Cortex of kidney (tissue), 1 donor: ENCODE measurements at places on chromosomes 3 and 15.

DNA sequence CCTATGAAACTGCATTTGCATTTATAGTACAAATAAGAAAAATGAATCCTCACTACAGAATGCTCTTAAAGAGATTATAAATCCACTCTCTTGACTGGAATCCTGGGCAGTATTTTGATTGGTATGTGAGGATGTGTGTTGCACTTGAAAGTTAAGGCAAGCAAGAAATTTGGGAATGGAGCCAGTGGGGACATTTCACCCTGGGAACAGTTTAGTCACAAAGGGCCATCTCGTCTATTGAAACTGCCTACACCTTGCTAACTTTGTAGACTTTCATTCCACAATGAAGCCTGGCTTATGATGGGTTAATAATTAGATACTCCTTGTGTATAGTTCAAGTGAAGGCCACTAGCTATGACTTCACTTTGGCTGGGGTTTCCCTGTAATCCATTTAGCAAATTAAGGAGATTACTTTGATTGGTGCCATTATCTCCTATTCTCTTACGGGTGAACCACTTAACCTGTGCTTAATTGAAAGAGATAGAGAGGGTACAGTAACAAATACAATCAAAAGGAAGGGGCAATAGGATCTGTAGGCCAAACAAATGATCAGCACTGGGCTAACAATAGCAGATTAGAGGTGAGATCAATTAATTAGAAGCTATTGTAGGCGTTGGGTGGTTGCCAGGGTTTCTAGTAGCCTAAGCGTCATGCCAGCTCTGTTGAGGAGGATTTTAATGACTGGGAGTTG is 146.9 kb upstream of the RARB start:
- no peak for DNase-seq

GRCh38 chr3:94990952-94991705 is 928.3 kb downstream of the NSUN3 start:
- no peak for DNase-seq

DNA sequence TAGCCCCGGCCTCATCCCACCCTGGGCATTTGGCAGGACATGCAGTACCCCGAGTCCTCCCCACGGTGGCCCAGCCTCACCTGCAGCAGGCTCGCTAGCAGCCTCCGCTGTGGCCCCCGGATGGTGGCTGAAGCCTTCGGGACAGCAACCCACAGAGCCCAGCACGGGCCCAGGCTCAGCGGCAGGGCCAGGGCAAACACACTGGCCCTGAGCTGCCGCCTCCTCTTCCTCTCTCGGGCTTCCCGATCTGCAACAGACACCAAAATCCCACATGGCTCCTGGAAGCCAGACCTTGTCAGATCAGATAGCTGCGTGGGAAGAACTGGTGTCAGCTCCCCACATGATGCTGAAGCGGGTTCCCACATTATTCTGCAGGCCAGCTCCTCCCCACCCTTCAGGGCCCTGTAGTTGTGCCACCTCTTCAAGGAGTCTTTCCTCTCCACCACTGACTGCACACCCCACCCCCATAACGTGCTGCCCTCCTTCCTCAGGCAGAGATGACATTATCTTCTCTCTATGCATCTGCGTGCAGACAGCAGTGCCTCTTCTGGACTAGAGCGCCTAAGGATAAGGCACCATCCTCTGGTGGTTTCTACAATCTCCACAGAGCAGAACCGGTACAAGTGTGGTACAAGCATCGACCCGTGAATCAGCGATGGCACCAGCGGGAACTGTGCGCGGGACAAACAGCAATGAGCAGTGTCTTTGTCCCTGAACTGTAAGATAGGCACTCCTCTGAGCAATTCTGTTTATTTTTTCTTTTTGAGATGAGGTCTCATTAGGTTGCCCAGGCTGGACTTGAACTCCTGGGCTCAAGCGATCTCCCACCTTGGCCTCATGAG is 9.5 kb downstream of the TMEM44 start:
- no peak for DNase-seq

DNA sequence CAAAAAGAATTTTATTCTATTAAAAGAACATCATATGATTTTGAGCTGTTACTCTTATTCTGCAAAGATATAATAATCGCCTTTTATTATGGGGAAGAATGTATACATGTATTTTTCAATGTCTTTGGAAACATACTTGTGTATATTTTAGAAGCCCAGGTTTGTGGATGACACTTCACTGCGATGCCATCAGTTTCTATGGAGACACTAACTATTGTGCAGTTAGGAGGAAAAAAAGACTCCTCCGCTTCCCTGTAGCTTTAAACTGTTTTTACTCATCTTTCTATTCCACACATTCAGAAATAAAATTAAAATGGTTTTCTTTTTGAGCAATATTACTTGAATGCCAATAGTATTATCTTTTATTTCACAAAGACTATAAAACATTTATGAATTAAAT is 305.0 kb downstream of the NLGN1 start:
- no peak for DNase-seq

DNA sequence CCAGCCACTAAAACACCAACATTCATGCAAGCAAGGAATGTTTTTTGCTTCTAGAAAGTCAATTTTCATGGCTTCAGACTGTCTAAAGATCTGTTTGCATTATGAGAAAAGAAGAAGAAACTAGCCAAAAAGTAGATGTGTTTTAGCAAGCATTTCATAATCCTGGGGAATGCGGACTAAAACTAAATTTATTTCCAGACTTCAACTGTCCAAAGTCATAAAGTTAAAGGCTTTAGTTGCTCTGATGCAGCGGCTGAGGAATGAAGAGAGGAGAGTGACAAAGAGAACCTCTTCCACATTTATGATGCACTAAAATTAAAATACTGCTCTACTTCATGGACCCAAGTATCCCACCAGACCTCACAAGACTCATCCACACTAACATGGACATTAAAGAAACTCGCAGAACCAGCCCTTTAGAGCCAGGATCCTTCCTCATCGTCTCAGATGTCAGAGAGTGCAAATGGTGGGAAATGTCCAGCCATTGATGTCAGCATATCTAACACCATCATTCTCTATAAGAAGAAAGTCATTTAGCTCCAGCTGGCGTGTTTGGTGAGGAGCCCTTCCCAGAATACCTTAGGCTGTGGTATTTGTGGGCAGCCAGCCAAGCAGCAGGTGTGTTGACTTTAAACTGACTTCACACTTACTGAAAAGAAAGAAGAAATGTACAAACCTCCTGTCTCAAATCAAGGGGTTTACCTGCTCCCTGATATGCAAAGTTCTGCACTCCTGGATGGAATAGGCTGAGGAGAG is 17.4 kb downstream of the FYCO1 start:
- no peak for DNase-seq

DNA sequence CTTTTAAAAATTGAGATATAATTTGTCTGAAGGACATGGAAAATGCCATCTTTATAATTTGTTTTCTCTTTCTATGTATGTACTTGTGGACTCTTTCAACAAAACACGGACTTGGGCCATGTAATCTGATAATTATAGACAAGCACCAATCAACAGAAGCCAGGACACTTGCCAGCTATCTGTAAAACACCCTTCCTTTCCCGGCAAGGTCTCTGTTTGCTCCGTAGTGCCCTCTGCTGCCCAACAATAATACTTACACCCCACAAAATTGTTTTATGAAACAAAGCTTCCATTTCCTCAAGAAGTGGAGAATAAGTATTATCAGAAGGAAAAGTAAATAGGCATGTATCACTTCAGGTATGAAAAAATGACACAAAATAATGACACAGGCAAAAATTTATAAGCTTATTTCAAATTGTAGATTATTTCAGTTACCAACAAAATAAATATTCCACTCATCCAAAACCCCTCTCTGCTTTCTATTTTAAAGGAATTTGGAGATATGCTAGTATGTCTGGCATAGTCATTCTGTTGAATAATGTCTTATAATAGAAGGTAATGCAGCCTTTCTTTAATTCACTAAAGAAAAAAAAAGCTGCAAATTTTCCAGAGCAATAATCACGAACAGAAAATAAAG is 32.8 kb downstream of the MYH15 start:
- no peak for DNase-seq

- DNase-seq, result no peak
Measured at GRCh38 chr3:27415202-27415601, 46.0 kb upstream of the NEK10 start.

DNA sequence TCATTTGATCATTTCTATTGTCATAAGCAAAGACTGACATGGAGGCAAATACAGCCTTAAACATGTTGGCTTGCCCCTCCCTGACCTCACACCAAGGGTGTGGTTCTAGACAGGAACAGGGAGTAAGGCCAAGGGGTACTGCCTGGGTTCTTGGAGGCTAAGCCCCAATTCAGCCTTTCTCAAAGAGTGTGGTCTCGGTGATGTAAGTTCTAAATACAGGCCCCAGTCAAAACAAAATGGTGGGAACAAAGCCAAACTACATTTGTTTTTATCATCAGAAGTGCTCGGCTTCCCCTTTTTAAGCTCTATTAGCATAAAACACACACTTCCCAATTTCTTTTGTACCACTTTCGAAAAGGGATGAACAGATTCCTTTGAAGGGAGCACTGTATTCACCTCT is 129.5 kb downstream of the ATP8B4 start:
- no peak for DNase-seq

GRCh38 chr15:64828985-64829384 is 3.5 kb upstream of the PIF1 start:
- DNase-seq, result no peak

DNA sequence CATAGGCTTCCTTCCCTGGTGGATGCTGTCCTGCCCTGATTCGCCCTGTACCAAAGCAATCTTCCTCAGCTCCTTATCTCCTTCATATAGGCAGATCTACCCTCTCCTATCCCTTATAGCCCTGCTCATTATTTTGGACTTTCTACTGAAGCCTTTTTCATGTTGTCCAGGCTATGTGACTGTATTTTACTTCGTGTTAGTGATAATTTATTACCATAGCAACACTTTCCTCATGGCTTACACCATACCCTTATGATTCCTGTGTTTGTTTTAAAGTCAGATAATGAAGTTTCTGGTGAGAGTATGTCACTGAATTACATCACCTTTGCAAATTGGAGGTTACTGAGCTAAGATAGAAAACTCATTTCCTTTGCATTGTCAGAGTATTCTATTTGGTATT is 352.6 kb downstream of the NLGN1 start:
- DNase-seq, result no peak

DNA sequence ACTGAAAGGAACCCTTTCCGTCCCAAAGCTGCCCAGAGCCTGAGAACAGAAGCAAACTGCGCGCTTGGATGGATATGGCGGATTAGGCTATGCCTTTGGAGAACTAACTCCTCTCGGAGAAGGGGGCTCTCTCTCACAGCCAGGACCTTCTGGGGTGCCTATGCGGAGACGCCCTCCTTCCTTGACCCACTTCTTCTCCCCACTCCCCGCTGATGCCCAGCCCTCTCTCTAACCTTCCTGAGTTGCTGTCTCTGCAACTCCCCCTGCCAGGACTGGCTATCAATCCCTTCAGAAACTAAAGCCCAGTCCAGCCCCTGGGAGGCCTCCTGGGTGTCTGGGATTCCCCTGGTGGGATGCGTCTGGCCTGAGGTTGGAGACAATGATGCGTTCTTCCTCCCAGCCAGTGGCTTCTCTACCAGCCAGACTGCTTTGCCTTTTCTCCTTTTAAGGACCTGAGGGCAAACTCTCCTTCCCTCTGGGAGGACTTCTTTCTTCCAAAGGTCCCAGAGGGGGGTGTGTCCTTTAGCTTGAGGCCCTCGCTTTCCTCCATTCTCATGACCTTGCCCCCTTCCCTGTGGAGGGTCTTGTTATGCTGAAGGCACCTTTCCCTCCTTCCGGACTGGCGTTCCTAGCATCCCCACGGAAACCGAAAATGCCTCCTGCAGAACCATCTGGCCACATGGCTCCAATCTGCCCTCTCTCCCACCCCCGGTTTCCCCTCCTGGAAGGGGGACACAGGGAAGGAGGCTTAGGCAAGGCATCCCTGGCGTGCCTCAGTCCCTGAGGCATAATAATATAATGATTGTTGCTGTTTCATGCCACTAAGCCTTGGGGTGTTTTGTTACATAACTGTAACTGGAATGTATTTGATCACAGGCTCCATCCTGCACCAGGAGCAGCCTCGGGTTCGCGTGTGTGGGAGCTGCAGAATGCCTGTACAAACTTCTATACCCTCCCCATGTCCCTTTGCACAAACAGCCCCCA is 63.4 kb upstream of the C15orf39 start:
- DNase-seq, result no peak

DNA sequence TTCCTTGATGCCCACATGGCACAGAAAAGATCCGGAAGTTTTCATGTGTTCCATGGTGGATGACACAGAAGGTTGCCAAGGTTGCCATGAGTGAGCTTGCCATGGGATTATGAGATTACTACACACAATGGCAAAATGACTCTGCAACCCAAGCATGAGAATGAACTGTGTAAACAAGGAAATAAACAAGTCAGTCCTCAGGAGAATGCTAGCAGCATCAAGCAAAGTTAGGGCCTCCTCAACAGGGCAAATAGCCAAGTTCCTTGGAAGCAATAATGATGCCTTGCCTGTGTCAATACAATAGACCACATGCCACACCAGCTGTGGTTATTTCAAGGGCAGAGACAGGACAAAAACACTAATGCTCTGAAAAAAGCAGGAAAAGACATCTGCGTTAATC is 41.8 kb downstream of the AQR start:
- DNase-seq, result no peak

- no peak for DNase-seq
Measured at GRCh38 chr15:80866936-80867335, 87.8 kb downstream of the CEMIP start.

GRCh38 chr3:19931767-19932188 is 2.2 kb downstream of the EFHB start:
- no peak for DNase-seq

- DNase-seq, result no peak
Measured at GRCh38 chr3:8509961-8510360, 8.3 kb downstream of the LMCD1 start.

- DNase-seq, result no peak
Measured at GRCh38 chr3:24853685-24854490, 359.2 kb upstream of the THRB start.

DNA sequence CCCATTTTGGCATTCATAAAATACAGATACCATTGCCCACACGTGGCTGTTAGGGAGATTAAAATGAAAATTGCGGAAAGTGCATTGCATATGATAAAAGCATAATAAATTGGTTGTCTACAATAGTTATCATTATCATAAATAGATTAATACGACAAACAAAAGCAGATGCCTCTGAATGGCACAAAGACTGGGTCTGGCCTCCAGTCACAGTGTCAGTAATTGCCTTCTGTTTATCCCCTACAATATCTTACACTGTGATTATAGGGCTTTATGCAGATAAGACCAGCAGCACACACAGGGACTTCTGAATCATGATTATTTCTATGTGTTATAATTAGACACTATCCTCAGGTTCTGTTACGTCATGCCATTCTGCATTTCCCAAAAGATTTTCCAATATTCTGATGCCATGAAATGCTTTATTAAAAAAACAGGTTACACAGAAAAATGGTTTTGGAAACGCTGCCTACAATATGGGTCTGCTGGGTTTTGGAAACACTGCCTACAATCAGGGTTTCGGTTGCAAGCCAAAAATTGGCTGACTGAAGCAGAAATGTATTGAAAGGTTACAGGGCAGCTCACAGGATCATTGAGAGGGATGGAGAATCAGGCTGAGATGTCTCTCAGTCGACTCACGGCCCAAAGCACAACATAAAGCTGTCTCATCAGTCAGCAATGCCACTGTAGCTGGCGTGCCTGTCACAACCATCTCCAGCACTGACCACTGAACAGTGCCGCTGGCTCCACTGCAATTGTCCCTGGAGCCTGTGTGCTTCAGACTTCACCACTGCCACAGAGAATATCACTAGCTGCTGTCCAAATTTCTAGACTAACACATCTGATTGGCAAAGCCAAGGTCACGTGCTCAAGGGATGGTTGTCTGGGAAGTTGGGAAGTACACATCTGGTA is 248.1 kb downstream of the ERC2 start:
- no peak for DNase-seq

GRCh38 chr3:184556582-184557347 is 4.8 kb upstream of the EPHB3 start:
- DNase-seq, result no peak

GRCh38 chr3:55292360-55292759 is 194.7 kb downstream of the WNT5A start:
- DNase-seq, result no peak
